Astrocyte (in vitro differentiated cells and primary cell): ENCODE measurements at places on chromosomes 2 and 18. TPM values are rescaled to one million over a fixed set of nuclear protein-coding genes. Genes with fewer than 3 reads are reported as not detected.

GRCh38 chr2:152693033-152693432 is 24.2 kb downstream of the PRPF40A start:
- no peak for DNase-seq

The EIF2AK2 gene
- total RNA-seq: 147 and 149 TPM in 2 replicates

The DSG1 gene
- 0.05 TPM in 1 of 2 replicates, not detected in the other for total RNA-seq

The DUSP2 gene
- 0.84 and 0.95 TPM in 2 replicates for total RNA-seq

- no peak for DNase-seq
Observed at GRCh38 chr18:48711651-48712486, 173.0 kb downstream of the CTIF start.

The RASGRP3 gene
- total RNA-seq: 2.0 and 2.8 TPM in 2 replicates

GRCh38 chr2:9762941-9763340 is 80.3 kb upstream of the TAF1B start:
- DNase-seq: no peak

The LPIN2 gene
- 14.6 and 16.5 TPM in 2 replicates for total RNA-seq

The PTPRN gene
- total RNA-seq: 76.6 and 88.2 TPM in 2 replicates

- no peak for DNase-seq
Observed at GRCh38 chr2:169365029-169365480, 2.7 kb upstream of the LRP2 start.

DNA sequence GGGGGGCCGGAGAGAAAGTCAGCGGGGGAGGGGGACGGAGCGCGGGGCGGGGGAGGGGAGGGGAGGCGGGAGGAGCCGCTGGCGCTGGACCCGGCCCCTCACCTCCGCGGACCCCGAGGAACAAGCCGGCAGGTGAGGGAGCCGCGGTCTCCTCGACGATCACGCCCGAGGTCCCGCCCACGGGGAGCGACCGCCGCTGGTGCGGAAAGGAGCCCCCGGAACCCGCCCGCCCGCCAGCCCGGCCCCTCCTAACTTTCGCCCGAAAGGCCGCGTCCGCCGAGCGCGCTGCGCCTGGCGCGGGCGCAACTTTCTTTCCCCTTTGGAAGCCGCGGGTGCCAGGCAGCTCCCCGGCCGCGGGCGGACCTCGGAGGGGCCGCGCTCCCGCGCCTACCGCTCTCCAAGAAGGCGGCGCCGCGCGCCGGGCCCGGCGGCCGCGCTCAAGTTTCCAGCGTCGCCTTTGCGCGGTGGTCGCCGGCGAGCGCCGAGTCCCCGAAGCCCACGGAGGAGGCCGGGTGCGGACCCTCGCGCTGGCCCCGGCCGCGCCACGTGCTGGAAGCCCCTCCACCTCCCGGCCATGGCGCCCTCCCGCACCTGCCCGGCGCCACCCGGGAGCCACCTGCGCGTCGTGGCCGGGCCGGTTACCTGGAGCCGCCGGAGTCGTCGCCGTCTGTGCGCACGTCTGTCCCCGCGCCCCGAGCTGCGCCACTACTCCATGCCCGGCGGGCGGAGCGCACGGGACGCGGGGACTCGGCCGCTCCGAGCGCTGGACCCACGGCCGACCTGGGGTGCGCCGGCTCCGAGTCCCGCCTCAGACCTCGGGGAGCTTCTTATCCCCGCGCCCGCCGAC is at the start of gene ALKAL2:
ALKAL2 (minus strand) TSS at position 181 of the 847 bp plus-strand sequence. CDS start 256 bp downstream, outside the sequence.
- no peak for DNase-seq

DNA sequence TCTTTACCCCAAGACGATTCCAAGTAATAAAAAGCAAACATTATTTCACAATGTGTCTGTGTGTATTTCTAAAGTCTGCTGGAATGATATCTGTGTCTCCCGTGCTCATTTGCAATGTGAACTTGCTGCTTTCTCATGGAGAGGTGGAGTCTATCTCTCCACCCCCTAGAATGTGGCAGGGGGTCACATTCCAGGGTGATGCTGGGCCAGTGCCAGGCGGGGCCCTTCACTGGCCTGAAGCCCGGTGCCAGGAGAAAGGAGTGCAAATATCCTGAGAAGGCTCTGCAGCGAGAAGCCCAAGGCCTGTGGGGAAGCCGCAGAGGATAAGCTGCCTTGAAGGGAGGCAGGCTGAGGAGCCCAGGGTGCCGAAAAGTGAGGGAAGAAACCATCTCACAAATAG is 26.8 kb upstream of the LDLRAD4 start:
- DNase-seq: no peak
